Motor neuron (in vitro differentiated cells): ENCODE measurements at places on chromosomes 6 and 20.

DNA sequence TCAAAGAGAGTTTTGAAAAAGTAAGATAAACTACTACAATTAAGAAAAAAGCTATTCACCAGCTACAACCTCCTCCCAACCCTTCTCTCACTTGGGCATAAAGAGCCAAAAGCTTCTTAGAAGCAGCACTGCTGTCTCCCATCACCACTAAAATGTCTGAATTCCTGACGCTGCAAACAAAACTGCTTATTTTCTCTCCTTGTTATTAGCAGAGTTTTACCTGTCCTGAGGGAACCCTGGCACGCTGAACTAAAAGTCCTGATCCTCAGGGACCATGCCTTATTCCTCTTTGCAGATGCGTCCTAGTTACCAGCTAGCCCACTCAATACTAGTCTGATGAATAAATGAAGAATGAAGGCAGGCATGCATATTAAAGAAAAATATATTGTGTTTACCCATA lies 1.1 kb downstream of the HACE1 start:
- ATAC-seq, result no peak

GRCh38 chr6:139925894-139926641 lies 551.6 kb upstream of the CITED2 start:
- ATAC-seq, result peak; percentile 98

DNA sequence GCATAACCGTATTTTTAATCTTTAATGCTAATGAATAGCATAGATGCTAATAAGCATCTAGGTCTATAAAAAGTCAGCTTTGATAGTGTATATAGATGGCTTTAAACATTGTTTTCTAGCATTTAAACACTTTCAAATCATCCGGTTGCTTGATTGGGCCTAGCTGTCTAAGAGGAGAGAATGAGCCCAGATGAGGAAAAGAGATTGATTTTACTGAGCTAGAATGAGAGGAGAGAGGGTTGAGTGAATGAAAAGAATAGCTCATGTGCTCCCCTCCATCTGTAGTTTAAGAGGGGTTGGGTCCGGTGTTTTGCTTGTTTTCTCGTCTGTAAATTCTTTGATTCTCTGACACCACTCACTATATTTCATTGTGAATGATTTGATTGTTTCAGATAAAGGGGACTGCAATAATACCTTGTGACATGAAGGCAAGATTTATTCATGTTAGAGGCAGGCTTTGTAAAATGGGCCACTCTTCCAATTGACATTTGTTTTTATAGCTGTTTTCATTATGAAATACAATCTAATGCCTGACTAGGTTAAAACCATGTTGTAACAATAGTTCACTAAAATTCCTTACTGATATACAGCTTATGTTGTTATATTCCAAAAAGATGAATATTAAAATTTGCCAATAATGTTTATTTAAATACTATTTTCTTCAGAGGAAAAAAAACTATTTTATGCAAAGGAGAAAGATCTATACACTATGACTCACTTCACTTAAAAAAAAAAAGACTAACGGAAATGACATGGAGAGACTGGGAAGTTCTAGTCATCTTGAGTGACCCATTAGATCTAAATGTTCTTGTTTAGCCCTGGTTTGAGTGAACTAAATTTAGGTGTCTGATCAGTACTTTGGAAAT lies 3.2 kb downstream of the PTPN1 start:
- no peak for ATAC-seq

DNA sequence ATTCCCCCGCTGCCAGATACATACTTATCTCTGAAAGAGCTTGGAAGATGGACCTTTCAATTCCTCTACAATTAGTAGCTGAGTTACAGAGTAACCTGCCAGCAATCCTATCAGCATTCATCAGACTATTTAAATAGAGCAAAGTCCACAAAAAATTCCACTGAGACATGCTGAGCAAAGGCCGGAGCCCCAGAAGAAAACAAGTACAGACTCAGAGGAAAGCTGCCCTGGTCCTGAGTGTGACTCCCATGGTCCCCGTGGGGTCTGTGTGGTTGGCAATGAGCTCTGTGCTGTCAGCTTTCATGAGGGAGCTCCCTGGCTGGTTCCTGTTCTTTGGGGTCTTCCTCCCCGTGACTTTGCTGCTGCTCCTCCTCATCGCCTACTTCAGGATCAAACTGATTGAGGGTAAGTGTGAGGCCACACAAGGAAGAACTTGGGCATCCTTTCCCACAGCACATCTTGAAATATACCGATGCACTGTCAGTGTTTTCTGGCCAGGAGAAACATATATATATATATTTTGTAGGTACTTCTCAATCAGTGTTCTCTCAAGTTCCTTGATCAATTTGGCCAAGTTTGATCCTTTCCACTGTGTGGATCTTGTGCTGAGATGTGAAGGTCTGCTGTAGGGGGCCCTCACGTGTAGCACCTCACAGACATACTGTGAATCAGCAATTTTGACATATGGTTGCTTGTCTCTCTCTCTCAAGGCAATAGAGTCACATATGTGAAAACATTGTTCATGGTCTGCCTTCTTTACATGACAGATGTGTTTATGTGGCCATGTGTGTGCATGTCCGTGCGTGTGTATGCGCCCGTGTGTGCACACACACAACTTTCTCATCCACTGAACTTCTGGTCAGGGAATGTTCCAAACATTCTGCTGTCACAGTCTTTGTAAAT lies at the start of gene SMLR1:
Gene SMLR1, plus strand, starts transcription at position 160 of the 903 bp plus-strand sequence. Its CDS starts 8 bp downstream, at position 168.
- no peak for ATAC-seq

GRCh38 chr6:12007887-12008286 lies 4.2 kb upstream of the HIVEP1 start:
- ATAC-seq, result no peak

DNA sequence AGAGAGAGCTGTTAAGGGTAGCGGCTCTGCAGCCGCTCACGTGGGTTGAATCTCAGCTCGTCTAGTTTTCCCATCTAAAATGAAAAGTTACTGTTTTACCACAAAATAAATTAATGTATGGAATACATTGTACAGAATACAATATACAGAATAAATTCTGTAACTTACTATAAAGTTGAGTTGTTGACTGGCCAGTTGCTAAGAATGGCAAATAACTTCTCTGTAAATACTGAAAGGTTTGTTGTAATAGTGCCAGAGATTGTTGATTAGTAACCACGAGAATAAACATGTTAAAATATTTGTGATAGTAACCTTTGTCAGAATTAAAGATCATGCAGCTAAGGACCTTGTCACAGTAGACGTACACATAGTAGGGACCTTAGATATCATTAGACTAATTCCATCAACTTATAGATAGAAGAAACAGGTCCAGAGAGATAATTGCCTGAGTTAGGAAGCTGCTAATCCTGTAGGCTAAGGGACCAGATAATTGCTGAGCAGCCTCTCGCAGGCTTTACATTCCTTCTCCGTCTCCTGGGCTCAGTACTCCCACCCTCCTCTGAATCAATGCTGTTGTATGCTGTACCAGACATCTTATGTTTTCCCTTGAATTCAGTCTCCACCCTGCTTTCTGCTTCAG lies 544 bp upstream of the NRM start:
- no peak for ATAC-seq

DNA sequence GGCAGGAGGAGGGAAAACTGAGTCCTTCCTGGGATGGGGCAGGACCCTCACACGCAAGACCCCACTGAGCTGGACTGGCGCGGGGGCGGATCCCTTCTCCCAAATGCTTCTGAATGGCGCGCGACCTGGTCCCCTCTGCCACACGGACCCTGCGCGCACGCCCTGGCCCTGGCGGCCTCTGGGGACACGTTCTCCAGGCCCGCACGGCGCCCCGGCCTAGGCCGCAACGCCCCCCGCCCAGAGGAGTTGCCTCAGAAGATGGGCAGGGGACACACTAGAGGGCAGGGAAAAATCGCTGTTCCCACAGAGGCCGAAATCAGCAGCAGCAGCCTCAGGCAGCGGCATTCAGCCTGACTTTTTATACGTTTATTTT lies 45.2 kb upstream of the OSTM1 start:
- ATAC-seq, result peak; percentile 37

GRCh38 chr6:93088621-93089501 lies 330.5 kb downstream of the EPHA7 start:
- ATAC-seq, result no peak

- no peak for ATAC-seq
Measured at GRCh38 chr6:125945378-125946141, 11.0 kb upstream of the HINT3 start.
